ENCODE measurements at places on chromosomes 2 and 18.

DNA sequence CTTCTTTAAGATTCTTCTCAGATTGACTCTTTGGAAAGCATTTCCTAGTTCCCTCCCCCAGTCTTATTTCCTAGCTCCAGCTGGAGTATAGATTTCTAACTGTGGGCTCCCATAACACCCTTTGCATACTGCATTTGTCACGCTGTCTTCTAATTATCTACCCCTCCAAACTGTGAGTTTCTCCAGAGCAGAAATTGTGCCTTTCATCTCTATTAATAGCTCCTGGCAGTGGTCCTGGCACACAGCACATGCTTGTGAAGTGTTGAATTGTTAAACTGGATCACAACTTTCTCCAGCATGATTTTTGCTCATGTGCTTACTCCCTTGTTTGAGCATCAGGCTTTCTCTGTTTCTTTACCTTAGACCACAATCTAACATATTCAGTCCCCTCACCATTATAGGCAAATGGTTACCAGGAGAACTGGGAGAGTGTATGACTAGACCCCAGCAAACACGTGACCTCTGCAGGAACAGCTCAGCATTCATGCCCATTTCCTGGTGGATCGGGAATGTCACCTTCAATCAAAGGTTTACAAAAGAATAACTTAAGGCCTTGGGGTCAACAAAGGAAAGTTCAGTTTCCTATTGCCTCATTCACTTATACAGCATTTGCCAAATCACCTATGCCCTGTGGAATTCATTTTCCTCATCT is 175.7 kb upstream of the TANK start:
- DNase-seq: no peak

DNA sequence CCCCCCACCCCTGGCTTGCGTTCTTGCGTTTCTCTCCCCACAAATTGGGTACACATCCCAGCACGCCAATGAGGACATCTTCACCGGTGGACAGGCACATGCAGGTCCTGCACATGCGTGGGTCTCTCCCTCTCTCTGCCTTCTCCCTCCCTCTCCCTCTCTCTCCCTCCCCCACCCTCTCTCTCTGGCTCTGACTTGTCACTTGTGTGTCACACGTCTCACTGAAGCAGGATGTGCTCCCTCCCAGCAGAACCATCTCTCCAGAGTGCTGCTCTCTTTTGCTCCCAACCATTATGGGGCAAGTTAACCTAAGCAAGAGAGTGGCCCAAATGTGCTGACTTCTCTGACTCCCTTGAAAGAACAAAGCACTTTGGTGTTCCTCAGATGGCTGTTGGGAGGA is 120.8 kb upstream of the CAB39 start:
- no peak for DNase-seq

GRCh38 chr2:24492421-24493279 is 1.6 kb downstream of the NCOA1 start:
- no peak for DNase-seq

- no peak for DNase-seq
These were observed 534.8 kb upstream of the CDH7 start for GRCh38 chr18:65215865-65216466.

- DNase-seq: no peak
These were observed 64.3 kb upstream of the CAB39 start for GRCh38 chr2:230648356-230648755.

DNA sequence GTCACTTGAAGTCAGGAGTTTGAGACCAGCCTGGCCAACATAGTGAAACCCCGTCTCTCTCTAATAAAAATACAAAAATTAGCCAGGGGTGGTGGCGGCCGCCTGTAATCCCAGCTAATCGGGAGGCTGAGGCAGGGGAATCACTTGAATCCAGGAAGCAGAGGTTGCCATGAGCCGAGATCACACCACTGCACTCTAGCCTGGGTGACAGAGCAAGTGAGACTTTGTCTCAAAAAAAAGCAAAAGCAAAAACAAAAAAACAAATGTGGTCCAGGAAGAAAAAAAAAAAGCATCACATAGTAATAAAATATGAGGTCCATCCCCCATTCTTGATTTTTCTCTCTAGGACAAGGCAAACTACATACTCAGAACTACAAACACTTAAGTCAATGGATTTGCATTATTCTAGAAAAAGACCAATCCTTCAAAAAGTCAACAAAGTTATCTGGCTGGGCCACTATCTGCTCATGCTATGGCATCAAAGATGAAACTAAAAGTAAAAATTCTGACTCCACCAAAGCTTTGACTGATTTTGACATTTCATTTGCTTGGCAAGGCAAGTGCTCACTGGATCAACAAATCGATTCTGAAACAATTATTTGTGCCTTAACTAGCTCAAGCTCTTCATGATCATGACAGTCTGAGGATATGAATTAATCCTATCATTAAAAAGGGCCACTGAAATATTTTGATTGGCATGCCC is 28.4 kb downstream of the MEX3C start:
- DNase-seq: no peak

Measured in type B pancreatic cell (in vitro differentiated cells).